T-helper 2 cell (primary cell): ENCODE measurements at places on chromosomes 6 and 20.
A peak's percentile ranks its signal among the peaks of the same experiment; 100 is the strongest.

DNA sequence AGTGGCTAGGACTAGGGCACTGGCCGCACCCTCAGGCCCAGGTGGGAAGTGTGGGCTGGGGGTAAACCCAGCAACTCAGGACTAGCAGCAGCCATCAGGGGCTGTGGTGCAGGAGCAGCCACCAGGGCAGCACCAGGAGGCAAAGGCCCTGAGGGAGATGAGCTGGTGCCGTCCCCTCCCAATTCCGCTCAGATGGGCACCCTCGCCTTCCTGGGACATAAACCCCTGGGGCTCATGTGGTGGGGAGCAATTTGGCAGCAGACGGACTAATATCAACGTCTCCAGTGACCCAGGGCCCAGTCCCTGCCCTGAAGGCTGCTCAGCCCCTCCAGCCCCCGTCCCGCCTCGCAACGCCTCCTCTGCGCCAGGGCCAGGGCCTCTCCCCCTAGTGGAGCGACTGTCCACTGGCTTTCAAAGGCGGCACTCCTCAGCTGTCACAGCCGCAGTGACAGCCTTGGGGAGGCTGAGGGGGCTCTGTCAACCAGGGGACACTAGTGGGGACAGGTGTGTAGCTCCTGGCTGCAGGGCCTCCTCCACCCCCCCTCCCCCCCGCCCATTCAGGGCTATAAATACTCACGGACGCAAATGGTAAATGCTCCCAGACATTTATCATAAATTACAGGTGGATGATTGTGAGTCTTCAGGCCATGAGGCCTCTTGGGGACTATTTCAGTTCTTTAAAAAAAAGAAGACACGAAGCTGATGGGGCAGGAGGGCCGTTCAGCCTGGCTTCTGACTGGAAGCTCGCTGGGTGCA, 349.9 kb downstream of the ZFAND3 start:
- no peak for DNase-seq

- DNase-seq, result no peak
Observed at GRCh38 chr20:49630396-49630951, 62.5 kb upstream of the PTGIS start.

GRCh38 chr6:132763269-132763668, 5.6 kb upstream of the VNN2 start:
- peak; percentile 4 for DNase-seq

DNA sequence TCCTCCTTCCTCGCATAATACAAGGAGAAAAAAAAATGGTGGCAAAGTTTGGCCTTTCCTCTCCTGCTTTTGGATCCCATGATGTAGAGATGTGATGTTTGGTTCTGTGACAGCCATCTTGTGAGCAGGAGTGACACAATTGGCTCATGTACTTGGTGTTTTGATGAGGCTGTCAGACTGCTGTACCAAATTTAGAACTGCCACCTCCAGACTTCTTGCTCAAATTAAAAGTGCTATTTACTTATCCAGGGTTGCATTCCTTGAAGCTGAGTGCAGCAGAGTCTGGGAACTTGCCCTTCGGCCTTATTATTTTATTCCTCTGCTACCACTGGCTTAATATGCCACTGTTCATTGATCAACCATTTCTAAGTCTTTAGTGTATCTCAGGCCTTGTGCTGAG, 21.9 kb downstream of the BCAS1 start:
- DNase-seq, result no peak
